RWPE2 (cell line): ENCODE measurements at places on chromosomes 7 and 10.

GRCh38 chr10:60663850-60664249 is 114.4 kb upstream of the CDK1 start:
- DNase-seq: no peak

GRCh38 chr10:34549953-34550352 is 265.1 kb downstream of the PARD3 start:
- no peak for DNase-seq

DNA sequence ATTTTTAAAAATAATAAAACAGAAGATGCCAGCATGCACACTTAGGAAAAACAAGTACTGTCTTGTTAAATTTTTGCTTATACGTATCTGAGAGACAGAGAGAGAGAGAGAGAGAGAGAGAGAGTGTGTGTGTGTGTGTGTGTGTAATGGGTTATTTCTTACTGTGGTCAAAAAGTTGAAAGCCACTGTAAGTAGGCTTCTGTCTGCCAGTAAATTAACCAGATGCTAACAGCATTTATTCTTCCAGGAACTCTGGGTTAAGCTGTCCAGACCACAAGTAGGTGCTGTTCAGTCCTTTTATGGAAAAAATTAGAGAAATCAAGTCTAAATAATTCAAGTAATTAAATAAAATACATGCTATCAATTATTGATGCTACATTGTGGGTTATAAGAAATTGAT is 39.7 kb downstream of the RNF32 start:
- DNase-seq: no peak

DNA sequence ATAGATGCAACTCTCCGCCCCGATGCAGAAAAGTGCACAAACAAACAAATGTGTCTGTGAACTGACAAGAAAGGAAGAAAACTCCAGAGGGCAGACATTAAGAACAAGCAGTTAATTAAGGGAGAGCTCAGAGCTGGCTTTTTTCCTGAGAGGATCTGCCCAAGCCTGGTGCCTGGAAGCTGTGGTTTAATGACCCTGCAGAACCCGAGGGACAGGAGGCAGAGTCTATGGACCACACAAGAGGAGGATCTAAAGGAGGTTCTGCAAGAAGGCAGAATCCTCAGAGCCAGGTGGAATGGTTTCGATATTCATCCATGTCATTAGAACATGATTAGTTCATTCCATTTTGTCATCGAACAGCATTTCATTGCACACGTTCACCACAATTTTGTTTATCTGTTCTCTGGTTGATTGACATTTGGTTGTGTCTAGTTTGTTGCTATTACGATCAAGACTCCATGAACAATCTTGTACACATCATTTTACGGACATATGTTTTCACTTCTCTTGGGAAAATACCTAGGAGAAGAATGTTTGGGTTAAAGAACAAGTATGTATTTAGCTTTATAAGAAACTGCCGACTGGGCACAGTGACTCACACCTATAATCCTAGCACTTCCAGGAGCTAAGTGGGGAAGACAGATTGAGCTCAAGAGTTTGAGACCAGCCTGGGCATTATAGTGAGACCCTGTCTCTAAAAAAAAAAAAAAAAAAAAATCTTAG is 560.2 kb downstream of the CALN1 start:
- DNase-seq: no peak

- DNase-seq: no peak
These were observed 50.9 kb downstream of the SGCE start for GRCh38 chr7:94605031-94605430.

GRCh38 chr7:50056131-50056530 is 36.9 kb downstream of the ZPBP start:
- DNase-seq: no peak

DNA sequence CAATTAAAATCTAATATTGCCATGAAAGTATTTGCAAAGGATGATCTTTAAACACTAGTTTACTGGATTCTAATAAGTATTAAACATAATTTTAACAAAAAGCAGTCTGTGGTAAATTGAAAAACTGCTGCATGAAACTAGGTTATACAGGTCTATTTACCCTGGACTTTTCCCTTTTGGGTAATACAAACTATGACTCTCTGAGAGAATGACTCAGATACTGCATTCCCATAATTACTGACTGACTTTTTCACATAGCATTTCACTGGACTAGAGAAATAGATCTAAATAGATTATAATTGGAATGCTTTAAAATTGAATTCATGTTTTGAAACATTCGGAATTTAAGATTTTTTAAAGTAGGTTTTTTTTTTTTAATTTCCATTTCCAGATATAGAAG is 395.7 kb downstream of the THSD7A start:
- DNase-seq: no peak

DNA sequence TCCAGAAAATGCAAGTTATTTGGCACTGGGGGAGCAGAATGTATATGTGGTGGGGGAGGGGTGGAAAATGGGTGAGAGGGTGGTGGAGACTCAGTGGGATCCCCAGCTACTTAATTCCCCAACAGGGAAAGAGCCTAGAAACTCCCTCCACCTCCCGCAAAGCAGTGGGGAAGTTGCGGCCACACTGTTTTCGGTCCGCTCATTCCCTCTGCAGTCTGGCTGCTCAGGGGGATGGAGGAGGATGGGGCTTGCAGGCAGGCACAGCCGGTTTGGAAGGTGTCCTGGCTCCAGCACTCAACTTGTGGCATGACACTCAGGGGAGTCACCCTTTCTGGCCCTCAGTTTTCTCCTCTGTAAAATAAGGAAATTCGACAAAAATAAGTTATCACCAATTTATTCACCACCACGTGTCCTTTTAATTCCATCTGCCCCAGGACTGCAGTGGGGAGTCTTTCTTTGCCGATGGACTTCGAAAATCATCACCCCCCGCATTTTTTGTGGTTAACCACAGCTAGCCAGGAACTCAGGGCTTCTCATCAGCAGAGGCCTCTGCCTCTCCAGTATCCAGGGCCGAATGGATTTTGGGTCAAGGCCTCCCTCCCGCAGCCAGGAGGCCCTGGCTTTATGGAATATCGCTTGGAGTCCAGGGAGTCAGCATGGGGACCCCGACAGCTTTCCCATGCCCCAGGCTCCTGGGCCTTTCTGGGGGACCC is 1.6 kb upstream of the HTRA1 start:
- DNase-seq: no peak

DNA sequence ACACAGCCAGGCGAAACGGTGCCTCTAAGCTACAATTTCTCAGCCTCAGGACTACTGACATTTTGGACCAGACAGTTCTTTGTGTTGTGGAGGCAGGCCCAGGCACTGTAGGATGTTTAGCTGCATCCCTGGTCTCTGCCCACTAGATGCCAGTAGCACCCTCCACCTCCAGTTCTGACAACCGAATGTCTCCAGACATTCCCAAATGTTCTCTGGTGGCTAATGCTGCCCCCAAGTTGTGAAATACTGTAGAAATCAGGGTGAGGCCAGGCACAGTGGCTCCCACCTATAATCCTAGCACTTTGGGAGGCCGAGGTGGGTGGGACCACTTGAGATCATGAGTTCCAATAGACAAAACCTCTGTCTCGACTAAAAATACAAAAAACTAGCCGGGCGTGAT is 18.2 kb downstream of the HNRNPF start:
- no peak for DNase-seq

- no peak for DNase-seq
These were observed 17.6 kb upstream of the GPR146 start for GRCh38 chr7:1026721-1027161.

DNA sequence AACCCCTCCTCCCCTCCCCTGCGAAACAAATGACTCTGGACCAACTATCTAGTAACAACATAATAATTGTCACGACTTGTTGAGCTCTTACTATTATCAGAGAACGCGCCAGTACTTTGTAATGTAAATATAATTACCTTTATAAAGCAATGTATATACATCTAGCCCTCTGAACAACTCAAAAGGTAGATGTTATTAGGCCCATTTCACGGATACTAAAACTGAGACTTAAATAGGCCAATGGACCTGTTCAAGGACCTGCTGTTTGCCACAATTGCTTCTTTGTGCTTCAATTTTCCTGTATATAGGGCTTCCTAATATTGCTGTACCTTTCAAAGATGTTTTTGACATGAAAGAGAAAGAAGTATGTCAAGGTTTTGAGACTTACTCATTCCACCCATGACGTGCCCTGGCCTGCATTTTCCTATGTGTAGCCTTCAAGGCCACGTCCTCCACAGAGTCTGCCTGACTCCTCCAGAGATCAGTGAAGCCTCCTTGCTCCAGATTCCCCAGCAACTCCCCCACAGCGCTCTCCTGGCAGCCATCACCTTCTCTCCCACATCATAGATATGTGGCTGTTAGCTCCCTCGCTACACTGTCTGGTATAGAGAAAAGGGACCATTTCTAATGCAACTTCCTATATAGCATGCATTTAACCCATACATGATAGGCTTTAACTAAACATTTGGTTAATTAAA is 156.6 kb downstream of the SKIDA1 start:
- DNase-seq: peak; percentile 69
